Fibroblast of the aortic adventitia (primary cell): ENCODE measurements at places on chromosomes 6 and 20. TPM values are rescaled to one million over a fixed set of nuclear protein-coding genes. Genes with fewer than 3 reads are reported as not detected.

The IL20RA gene
- 0.18 and 0.90 TPM in 2 replicates for total RNA-seq

The MARCKS gene
- 122 and 144 TPM in 2 replicates for total RNA-seq

The RIN2 gene
- 36.6 and 61.1 TPM in 2 replicates for total RNA-seq

The SSTR4 gene
- total RNA-seq: not detected in 2 replicates

The CYP24A1 gene
- total RNA-seq: 0.98 TPM in 1 of 2 replicates, not detected in the other

The COX4I2 gene
- total RNA-seq: not detected in 2 replicates

The EIF2S2 gene
- 148 and 223 TPM in 2 replicates for total RNA-seq

The CDSN gene
- not detected in 2 replicates for total RNA-seq

The OLIG3 gene
- 0.74 TPM in 1 of 2 replicates, not detected in the other for total RNA-seq

The SEL1L2 gene
- total RNA-seq: not detected in 2 replicates

The UBE2J1 gene
- 23.1 and 50.9 TPM in 2 replicates for total RNA-seq

The RIPOR3 gene
- 1.6 and 6.5 TPM in 2 replicates for total RNA-seq

The LAMA4 gene
- total RNA-seq: 306 and 904 TPM in 2 replicates

The C20orf141 gene
- total RNA-seq: not detected in 2 replicates

The MEP1A gene
- not detected in 2 replicates for total RNA-seq

The CCDC170 gene
- 0.09 and 0.82 TPM in 2 replicates for total RNA-seq

The PRPH2 gene
- total RNA-seq: 0.72 and 1.3 TPM in 2 replicates

The HLA-B gene
- total RNA-seq: 52.0 and 84.2 TPM in 2 replicates

The SLC17A5 gene
- 13.8 and 38.2 TPM in 2 replicates for total RNA-seq

The SLC12A5 gene
- total RNA-seq: not detected in 2 replicates

The SAMD5 gene
- 0.09 and 0.16 TPM in 2 replicates for total RNA-seq

The CYP39A1 gene
- total RNA-seq: 0.63 and 4.7 TPM in 2 replicates

The E2F1 gene
- 0.74 and 23.7 TPM in 2 replicates for total RNA-seq

The LY6G6D gene
- total RNA-seq: not detected in 2 replicates

The ALDH8A1 gene
- total RNA-seq: 0.09 and 0.16 TPM in 2 replicates

The PAX1 gene
- not detected in 2 replicates for total RNA-seq

The MATN4 gene
- total RNA-seq: not detected in 2 replicates

The RHAG gene
- total RNA-seq: not detected in 2 replicates

The PKIB gene
- total RNA-seq: 0.57 and 3.1 TPM in 2 replicates

The FLRT3 gene
- total RNA-seq: 0.54 and 5.9 TPM in 2 replicates

The HTR1E gene
- not detected in 2 replicates for total RNA-seq

The F13A1 gene
- total RNA-seq: not detected in 2 replicates

The TBX18 gene
- total RNA-seq: 16.1 and 27.1 TPM in 2 replicates

The MBOAT1 gene
- total RNA-seq: 0.90 and 5.0 TPM in 2 replicates

The RAMACL gene
- 2.4 and 2.5 TPM in 2 replicates for total RNA-seq

The TUBB1 gene
- total RNA-seq: not detected in 2 replicates

The GABBR1 gene
- 11.7 and 19.2 TPM in 2 replicates for total RNA-seq

The EYS gene
- 0.09 TPM in 1 of 2 replicates, not detected in the other for total RNA-seq

The GSTA2 gene
- total RNA-seq: not detected in 2 replicates

The SLC22A7 gene
- not detected in 2 replicates for total RNA-seq

The BTN2A1 gene
- total RNA-seq: 11.7 and 17.9 TPM in 2 replicates

The RAB22A gene
- 27.1 and 41.5 TPM in 2 replicates for total RNA-seq

The CALHM4 gene
- total RNA-seq: not detected in 2 replicates

The IMPG1 gene
- total RNA-seq: not detected in 2 replicates

The RAET1L gene
- not detected in 2 replicates for total RNA-seq

The TSHZ2 gene
- total RNA-seq: 6.9 and 48.9 TPM in 2 replicates

The PRR18 gene
- total RNA-seq: not detected in 2 replicates
